ENCODE measurements at places on chromosomes 4 and X.

- DNase-seq, result no peak
Observed at GRCh38 chrX:109036624-109037023, 300.3 kb upstream of the IRS4 start.

DNA sequence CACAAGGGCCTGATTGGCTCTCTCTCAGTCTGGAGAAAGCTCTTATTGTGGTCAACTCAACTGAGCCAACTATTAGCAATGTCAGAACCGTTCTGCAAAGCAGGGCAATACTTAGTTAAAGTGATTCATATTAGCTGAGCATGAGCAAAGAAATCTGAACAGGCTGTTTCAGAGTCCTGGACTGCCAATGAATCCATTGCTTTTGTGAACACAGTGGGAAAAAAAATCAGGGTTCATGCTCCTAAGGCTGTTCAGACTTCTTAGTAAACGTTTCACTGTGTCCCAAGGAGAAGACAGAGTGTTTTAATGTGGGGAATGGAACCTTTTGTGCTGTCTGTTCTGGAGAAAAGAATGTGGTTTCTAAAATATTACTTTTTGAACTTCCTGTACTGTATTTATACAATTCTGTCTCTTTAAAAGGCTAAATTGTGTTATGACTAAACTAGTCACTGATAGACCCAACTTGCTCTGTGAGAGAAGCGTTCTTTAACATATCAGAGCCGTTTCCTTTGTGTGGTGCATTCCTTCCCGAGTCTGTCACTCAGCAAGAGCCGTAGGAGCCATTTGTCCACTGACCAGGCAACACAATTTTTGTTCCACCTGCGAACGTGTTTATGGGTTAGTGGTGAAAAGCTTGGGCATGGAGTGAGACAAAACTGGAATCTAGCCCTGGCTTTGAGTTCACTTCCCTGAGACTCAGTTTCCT lies 366.1 kb downstream of the FBXO8 start:
- no peak for DNase-seq

DNA sequence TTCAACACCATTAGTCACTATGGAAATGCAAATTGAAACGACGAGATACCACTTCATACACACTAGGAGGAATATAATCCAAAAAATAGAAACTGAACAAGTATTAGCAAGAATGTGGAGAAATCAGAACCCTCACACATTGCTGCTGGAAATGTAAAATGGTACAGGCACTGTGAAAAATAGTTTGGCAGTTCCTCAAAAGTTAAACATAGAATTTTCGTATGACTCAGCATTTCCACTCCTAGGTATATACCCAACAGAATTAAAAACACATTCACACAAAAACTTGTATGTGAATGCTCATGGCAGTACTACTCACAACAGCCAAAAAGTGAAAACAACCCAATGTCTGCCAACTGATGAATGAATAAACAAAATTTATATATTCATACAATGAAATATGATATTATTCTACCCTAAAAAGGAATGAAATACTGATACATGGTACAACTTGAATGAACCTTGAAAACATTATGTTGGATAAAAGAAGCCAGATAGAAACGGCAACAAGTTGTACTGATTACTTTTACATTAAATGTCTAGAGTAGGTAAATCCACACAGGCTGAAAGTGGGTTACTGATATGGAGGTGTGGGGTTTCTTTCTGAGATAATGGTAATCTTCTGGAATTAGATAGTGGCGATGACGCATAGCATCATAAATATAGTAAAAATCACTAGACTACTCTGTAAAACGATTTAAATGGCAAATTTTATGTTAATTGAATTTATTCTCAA lies 22.3 kb downstream of the TEC start:
- no peak for DNase-seq

DNA sequence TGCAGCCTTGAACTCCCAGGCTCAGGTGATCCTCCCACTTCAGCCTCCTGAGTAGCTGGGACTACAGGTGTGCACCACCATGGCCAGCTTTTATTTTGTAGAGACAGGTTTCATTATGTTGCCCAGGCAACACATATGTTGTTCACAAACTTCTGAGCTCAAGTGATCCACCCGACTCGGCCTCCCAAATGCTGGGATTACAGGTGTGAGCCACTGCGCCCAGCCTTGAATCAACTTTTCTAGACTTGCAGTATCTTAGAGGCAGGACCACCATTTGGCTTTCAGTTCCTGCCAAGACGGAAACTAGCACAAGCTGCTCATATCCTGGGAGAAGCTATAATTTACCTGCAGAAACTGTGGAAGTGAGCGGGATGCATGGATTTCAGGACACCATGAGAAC lies 19.9 kb downstream of the NAT8L start:
- DNase-seq, result no peak

GRCh38 chr4:9898596-9899305 lies 117.3 kb downstream of the DRD5 start:
- DNase-seq, result no peak

- no peak for DNase-seq
Observed at GRCh38 chrX:72641611-72642010, 69.0 kb upstream of the HDAC8 start.

GRCh38 chrX:37779857-37780256 lies at the start of gene CYBB:
Gene CYBB, plus strand, starts transcription at chrX:37780059. Its CDS starts 19 bp downstream, at chrX:37780078.
- DNase-seq, result no peak

- no peak for DNase-seq
Observed at GRCh38 chr4:139825523-139826014, 159.9 kb downstream of the MGST2 start.

- no peak for DNase-seq
Observed at GRCh38 chr4:53432528-53433424, 55.3 kb downstream of the FIP1L1 start.
